ENCODE measurements at places on chromosomes 3 and 15.

DNA sequence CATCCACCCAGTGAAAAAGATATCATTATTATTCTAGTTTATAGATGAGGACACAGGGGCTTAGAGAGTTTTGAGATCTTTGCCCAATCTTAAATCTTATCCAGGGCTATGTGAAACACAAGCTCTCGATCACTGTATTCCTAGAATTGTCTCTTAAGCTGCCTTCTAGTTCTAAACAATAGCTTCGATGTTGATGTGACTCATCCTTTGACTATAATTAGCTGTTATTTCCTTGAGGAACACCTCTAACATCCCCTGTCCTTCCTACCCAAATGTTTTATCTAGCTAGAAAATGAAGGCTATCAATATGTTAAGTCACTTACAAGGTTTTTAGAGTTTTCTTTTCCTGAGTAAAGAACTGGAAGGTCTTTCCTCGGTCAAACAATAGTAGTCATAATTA, 83.1 kb upstream of the STAC start:
- DNase-seq, result no peak

- no peak for DNase-seq
Measured at GRCh38 chr3:140022066-140022770, 87.2 kb downstream of the CLSTN2 start.

DNA sequence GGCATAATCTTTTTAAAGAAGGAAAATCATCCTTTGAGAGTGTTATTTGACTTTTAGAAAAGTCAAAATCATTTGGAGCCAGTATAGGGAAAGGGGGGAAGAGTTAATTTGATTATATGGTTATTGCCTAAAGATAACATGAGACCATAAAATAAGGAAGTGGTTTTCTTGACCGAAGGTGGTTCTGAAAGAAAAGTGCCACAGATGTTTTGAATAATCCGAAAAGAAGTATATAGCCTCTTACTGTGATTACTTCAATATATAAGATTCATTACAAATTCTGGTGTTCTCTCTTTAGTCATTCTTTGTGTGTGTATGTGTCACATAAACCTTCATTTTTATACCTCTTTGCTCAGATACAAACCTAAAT, 1.1 kb downstream of the DNAJB11 start:
- no peak for DNase-seq

DNA sequence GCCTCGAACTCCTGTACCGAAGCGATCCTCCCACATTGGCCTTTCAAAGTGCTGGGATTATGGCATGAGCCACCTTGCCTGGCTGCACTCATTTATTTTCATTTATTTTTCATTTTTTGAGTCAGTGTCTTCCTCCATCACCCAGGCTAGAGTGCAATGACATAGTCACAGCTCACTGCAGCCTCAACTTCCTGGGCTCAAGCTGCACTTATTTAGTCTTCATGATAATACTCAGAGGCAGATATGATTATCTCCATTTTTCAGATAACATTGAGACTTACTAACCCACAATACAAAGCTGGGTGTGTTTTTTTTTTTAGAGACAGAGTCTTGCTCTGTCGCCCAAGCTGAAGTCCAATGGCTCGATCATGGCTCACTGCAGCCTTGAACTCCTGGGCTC, 10.0 kb downstream of the PRKCI start:
- DNase-seq, result no peak

Data from GM04504 (cell line).